ENCODE measurements at places on chromosomes 1 and 21. TPM values are rescaled to one million over a fixed set of nuclear protein-coding genes. Genes with fewer than 3 reads are reported as not detected.

The B3GALT6 gene
- polyA plus RNA-seq: 4.7 TPM

The DCST1 gene
- 0.52 TPM for polyA plus RNA-seq

The ETS2 gene
- polyA plus RNA-seq: 2.5 TPM

The LRRC71 gene
- polyA plus RNA-seq: not detected

The SLC1A7 gene
- polyA plus RNA-seq: 0.10 TPM

The GBP5 gene
- 21.7 TPM for polyA plus RNA-seq

The ZNF683 gene
- polyA plus RNA-seq: 0.46 TPM

The DMRTB1 gene
- not detected for polyA plus RNA-seq

The ZYG11B gene
- polyA plus RNA-seq: 3.6 TPM

The TMEM52 gene
- polyA plus RNA-seq: 1.00 TPM

The EXTL1 gene
- polyA plus RNA-seq: not detected

The SPATA21 gene
- 0.01 TPM for polyA plus RNA-seq

The CYP4X1 gene
- polyA plus RNA-seq: not detected

The SMCP gene
- not detected for polyA plus RNA-seq

The BLACAT1 gene
- not detected for polyA plus RNA-seq

The LCE2A gene
- polyA plus RNA-seq: not detected

The GJA4 gene
- not detected for polyA plus RNA-seq

The SLAMF9 gene
- polyA plus RNA-seq: not detected

The HRNR gene
- polyA plus RNA-seq: not detected

The TIE1 gene
- not detected for polyA plus RNA-seq

The DNAI4 gene
- 0.30 TPM for polyA plus RNA-seq

The PRRC2C gene
- polyA plus RNA-seq: 82.9 TPM

The TFF3 gene
- not detected for polyA plus RNA-seq

The UTS2 gene
- polyA plus RNA-seq: not detected

The DMBX1 gene
- polyA plus RNA-seq: not detected

The CSF3R gene
- 3.4 TPM for polyA plus RNA-seq

The VPS26C gene
- polyA plus RNA-seq: 32.3 TPM

The SYNJ1 gene
- polyA plus RNA-seq: 2.2 TPM

The JAM2 gene
- polyA plus RNA-seq: 17.3 TPM

The CD52 gene
- 1,597 TPM for polyA plus RNA-seq

The TNFRSF18 gene
- 25.2 TPM for polyA plus RNA-seq

The TRIM67 gene
- 0.01 TPM for polyA plus RNA-seq
